Bronchus fibroblast of lung (primary cell): ENCODE measurements at places on chromosomes 6 and 20. TPM values are rescaled to one million over a fixed set of nuclear protein-coding genes. Genes with fewer than 3 reads are reported as not detected.

Gene C6orf58
- total RNA-seq, result not detected in 2 replicates

Gene OTOR
- not detected in 2 replicates for total RNA-seq

Gene RXRB
- total RNA-seq, result 22.2 and 23.2 TPM in 2 replicates

Gene FRMD1
- total RNA-seq, result not detected in 2 replicates

Gene TRIM10
- not detected in 2 replicates for total RNA-seq

Gene FOXS1
- not detected in 2 replicates for total RNA-seq

Gene VWA7
- 0.45 and 0.67 TPM in 2 replicates for total RNA-seq

Gene PDYN
- total RNA-seq, result not detected in 2 replicates

Gene SIRPG
- total RNA-seq, result not detected in 2 replicates

Gene EMILIN3
- 0.30 and 0.34 TPM in 2 replicates for total RNA-seq

Gene LRP11
- 28.2 and 30.6 TPM in 2 replicates for total RNA-seq

Gene IRAK1BP1
- 2.8 and 3.0 TPM in 2 replicates for total RNA-seq

Gene PHF20
- 23.0 and 27.6 TPM in 2 replicates for total RNA-seq

Gene COL9A3
- total RNA-seq, result 2.7 and 3.0 TPM in 2 replicates

Gene CST2
- total RNA-seq, result not detected in 2 replicates
